CD4-positive, alpha-beta T cell treated with Interleukin-17A for 4 hours (primary cell): ENCODE measurements at places on chromosomes 12 and 14.

DNA sequence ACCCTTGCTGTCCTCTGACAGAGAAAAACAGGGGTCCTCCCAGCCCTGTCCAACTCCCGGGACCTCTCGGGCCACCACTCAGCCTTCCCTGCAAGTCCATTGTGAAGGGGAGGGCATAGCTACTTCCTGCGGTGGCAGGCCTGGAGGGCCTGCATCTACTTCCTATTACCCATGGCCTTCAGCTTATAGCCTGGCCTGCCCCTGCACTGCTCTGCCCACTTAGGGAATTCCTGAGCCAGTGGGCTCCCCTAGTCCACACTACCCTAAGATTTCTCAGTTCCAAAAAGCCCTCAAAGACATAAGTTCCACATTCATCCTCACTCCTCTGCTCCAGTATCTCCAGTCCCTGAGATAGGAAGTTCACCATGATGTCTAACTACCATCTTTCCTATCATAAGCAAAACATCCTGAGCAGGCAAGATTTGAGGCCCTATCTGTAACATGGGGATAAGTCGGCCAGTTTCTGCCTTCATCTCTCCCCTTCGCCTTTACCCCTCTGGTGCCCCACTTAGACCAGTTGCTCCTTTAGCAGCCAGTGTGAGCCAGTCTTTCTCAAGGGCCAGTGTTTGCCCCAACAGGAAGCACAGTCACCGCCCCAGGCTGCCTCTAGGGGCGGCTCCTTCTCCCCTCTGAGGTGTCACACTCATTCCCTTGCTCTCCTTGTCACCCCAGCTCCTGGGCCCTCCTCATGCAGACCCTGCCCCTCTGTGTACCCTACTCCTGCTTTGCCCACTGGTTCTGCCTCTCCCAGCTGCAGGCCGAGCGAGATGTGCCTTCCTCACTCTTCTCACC lies 10.9 kb downstream of the HDAC7 start:
- DNase-seq, result peak; percentile 67

GRCh38 chr12:3741882-3742672 lies 10.8 kb downstream of the CRACR2A start:
- DNase-seq, result no peak

- DNase-seq, result no peak
These were observed 61.7 kb upstream of the DDX11 start for GRCh38 chr12:31011746-31012566.

GRCh38 chr12:114671066-114671442 lies 12.9 kb downstream of the TBX3 start:
- no peak for DNase-seq

DNA sequence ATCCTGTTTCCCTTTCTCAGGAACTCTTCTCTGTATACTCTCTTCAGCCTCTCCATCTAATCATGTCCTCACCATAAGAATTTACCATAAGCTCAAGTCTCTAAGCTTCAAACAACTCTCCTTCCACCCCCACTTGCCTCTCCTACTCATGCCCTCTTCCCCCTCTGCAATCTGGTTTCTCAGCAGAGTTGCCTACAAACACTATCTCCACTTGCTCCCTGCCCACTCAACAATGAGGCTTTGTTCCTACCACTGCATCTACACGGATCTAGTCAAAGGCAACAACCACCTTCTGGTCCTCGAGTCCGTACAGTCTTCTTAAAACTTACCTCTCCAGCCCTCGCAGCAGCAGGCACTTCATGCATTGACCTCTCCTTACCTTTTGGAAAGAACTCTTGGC lies 17.2 kb upstream of the FBLN5 start:
- no peak for DNase-seq

- peak; percentile 18 for DNase-seq
These were observed 371.2 kb downstream of the BTG1 start for GRCh38 chr12:91774434-91774921.

DNA sequence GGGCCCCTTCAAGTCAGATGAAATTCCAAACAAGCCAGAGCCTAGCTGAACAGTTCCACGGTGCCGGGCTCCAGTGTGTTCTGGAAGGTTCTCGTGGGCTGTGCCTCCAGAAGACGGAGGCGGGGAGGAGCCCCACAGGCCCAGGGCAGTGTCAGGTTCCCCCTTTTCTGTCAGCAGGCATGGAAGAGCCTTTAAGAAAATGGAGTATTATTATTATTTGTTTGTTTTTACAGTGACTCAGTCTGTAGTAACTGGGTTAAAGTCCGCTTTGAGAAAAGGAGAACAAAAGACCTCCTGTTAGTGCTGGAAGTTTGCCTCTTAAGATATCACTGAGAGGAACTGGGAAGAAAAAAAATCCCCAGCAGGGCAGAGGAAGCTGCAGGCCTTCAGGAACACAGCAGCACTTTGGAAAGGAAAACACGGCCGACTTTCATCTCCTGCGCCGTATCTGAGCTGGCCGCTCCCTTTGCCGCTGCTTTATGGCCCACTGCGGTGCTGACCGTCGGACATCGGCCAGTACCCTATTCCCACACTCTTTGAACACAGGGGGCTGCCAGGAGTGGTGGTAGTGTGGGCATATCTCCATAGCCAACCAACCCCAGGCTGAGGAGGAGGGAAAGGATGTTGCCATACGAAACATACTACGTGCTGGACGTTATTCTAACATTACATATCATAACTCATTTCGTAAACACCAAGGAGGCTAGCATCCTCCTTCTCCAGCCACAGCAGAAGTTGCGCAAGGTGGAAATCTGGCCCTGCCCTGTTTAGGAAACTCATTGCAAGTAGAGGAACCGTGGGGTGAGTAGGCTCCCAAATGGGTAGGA lies 194.0 kb downstream of the ZFP36L1 start:
- no peak for DNase-seq

DNA sequence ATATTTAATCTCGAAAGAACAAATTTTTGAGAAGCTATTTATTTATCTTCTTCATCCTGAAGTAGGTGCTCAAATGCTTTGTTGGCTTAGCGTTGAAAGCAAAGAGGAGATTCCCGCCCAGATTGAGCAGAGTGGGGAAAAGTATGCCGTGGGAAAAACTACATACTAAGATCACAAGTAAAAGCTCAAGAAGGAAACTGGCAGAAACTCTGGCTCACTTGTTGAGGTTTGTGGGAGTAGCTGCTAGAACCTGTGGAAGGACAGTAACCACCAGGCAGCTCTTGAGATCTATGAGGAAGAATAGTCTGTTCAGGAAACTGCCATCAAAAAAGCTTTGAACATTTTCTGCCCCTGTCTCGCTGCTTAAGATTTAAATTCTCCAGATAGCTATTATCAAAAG lies 3.9 kb downstream of the MYRFL start:
- no peak for DNase-seq

DNA sequence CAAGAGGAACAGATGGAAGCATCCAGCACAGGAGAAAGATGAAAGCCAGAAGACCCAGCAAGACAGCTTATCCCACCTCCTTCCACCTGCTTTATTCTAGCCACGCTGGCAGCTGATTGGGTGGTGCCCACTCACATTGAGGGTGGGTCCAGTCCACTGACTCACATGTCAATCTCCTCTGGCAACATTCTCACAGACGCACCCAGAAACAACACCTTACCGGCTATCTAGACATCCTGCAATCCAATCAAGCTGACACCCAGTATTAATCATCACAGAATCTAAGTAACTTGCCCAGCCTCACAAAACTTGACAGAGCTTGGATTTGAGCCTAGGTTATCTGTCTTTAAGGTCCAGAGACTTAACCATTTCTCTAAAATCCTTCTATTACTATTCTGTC lies 208.9 kb downstream of the PAH start:
- DNase-seq, result no peak

GRCh38 chr14:96095581-96096476 lies 56.7 kb downstream of the C14orf132 start:
- DNase-seq, result no peak

GRCh38 chr14:80522936-80523335 lies 311.6 kb upstream of the DIO2 start:
- DNase-seq, result no peak

DNA sequence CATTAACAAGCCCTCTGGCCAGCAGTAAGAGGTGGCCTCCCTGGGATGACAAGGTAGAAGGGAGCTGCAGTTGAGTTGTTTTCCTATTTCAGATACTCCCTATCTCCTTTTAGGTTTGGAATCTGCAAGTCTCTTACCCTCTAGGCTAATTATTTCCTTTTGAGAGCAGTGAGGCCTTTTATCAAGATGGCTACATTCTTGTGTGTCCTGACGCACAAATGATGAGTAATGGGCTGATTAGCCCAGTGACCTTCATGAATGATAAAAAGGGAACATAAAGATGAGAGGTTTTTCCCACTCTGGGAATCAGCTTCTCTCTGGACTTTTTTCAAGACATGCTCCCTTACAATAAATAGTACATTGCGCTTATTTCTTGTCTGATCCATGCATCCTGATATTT lies 22.9 kb downstream of the DYRK2 start:
- no peak for DNase-seq

DNA sequence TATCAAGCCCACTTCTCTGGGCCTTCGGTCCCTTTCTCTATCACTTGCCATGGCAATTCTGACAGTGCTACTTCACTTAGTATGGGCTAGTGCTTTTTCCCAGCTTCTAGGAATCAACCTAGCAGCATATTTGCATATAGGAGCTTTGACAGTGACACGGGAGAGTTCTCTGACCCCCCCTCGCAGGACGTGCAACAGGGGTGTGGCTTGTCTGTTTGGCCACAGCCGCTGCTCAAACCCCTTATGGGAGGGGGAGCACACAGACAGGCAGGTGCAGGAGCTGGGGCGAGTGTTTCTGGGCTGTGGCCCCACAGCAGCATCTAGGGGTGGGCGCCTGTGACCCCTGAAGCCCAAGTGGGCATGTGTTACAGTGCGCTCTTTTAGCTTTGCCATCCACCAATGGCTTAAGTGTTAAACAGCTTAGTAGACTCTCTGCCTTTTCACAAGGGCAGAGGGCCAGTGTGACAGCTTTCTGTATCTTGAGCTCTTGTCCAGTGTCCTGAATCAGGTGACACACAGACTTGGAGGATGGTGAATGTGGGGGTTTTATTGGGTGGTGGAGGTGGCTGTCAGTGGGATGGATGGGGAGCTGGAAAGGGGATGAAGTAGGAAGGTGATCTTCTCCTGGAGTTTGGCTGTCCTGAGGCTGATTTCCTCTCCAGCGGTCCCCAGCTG lies 229.3 kb downstream of the PCNX1 start:
- no peak for DNase-seq

DNA sequence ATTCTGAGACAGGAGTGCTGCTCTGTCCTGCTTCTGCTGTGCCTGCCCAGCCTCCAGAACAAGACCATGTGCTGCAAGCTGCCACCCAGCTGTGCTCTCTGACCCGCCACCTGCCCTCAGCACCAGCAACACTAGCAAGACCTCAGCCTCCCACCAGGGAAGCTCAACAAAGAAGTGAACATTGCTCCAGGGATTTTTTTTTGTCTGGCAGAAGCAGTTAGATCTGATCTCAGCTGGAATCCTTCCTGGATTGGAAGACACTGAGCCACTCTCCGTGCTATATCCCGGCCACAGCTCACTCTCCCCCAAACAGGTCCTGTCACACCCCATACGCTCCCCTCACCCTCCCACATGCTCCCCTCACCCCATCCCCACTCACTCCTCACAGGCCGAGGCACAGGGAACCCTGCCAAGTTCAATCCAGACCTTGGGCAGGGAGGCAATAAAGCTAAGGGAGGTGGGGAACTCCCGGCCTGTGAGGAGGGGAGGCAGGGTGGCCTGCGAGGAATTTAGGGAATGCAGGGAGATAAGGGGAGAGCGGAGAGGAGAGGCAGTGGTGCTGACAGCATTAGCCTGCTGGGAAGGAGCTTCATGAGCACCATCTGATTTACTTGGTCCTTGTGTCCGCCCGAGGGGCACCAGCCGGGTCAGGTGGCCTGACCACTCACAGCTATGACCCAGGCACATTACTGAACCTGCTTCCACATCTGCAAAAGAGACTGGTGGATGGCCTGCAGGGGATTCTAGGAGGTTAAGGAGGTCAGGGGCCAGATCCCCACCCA lies 29.7 kb downstream of the CCDC85C start:
- DNase-seq, result no peak

DNA sequence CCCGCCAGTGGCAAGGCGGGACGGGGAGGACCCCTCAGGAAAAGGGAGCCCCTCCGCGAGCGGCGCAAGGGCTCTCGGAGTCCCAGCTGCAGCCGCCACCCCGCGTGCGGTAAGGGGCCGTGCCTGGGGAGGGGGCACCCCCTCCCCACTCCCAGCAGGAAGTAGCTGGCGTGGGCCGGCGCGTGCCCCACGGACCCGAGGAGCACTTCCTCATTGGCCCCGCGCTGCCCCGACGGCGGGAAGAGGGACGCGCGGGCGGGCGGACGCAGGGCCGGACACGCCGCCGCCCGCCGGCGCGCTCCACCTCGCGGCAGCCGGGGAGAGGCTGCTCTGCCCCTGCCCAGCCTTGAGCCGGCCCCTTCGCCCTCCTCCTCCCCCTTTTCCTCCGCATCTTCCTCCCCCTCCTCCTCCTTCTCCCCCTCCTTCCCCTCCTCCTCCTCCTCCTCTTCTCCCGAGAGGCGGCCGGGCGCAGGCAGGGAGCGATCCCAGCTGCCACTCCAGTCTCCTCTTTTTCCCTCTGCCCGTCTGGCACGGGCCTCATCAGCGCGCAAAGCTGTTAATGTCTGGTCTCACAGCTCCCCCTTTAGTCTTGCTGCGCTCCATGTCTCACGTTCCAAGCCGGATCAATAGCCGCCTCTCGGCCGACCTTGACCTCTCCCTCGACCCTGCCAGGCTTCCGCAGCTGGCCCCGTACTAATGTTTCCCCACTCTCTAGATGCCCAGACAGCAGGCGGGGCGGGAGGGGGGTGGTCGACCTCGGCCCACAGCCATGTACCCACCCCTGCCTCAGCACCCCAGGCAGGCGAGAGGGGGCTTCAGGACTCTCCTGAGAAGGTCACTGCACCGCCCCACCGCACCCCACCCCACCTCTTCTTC lies 2.6 kb upstream of the BCL11B start:
- DNase-seq, result peak; percentile 73

DNA sequence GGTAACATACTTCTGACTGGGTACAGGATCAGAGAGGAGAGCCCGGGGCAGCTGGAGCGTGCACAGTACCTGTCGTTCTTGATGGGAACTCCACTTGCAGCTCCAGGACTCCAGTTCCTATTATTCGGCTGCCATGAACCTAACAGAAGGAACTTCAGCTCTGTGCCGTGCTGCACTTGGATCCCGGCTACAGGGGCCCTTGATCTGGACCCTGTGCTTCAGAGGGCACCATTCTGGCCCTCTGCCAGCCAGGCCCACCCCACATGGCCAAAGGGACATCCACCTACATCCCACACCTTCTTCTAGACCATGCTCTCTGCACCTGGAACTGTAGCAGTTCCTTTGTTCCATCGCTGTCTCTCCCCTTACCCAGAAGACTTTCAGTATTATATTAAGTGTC lies 58.2 kb downstream of the PAX9 start:
- DNase-seq, result no peak

- no peak for DNase-seq
These were observed 72.2 kb downstream of the BRMS1L start for GRCh38 chr14:35898217-35898775.

DNA sequence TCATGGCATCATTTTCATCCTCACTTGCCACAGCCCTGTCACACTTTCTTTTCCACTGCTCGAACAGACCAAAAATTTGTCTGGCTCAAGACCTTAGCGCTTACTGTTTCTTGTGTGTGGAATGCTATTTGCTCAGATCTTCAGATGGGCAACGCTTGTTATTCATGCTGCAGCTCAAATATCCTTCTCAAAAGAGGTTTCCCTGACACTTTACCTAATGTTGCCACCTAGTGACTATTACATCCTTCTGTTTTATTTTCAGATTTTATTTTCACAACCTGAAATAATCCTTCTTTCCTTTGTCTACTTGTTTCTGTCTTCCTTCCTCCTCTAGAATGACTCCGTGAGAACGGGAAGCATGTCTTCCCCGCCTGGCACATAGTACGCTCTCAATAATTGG lies 5.6 kb downstream of the FBXO33 start:
- DNase-seq, result no peak

- DNase-seq, result no peak
These were observed 886 bp downstream of the SIX1 start for GRCh38 chr14:60648249-60648933.
